ENCODE measurements at places on chromosomes 7 and 10. TPM values are rescaled to one million over a fixed set of nuclear protein-coding genes. Genes with fewer than 3 reads are reported as not detected.

Gene LIPA
- 140 TPM for total RNA-seq

Gene UBE3C
- total RNA-seq = 91.8 TPM

GRCh38 chr10:91103384-91104192, 116.9 kb upstream of the PCGF5 start:
- H3K4me3 ChIP-seq = no peak overlapping the region
- no peak for DNase-seq
- H3K27me3 ChIP-seq = no peaks in the 10 kb centered on the region
- peaks cover 1% of the 10 kb centered on the region for H3K4me1 ChIP-seq

- no peak overlapping the region for H3K27ac ChIP-seq
- no peaks in the 10 kb centered on the region for H3K27me3 ChIP-seq
- DNase-seq = no peak
- no peaks in the 10 kb centered on the region for H3K36me3 ChIP-seq
- H3K4me1 ChIP-seq = no peaks in the 10 kb centered on the region
- H3K4me3 ChIP-seq = no peak overlapping the region
Observed at GRCh38 chr7:43552122-43552521, 30.8 kb upstream of the STK17A start.

DNA sequence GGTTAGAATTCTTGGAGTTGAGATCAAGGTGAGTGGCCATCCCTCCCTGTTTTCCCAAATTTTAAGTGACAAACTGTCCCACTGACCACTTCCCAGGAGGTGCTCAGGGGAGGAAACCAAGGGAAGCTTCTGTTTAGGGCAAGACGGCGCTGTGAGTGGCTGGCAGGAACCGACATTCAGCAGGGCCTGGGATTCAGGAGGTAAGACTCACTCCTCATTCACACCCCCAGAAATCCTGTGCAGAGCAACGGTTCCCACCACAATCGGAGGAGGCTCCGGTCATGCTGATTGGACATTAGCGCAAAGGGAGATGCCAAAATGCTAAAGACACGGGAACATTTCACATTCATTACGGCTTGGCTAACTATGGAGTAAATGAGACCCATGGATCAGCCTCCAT, 200.9 kb downstream of the GRID1 start:
- H3K4me3 ChIP-seq = no peak overlapping the region
- no peak for DNase-seq
- H3K4me1 ChIP-seq = no peaks in the 10 kb centered on the region
- H3K27me3 ChIP-seq = no peaks in the 10 kb centered on the region

Measured in lung (tissue), 17 donors.